EH (cell line): ENCODE measurements at places on chromosomes 5 and 9.

DNA sequence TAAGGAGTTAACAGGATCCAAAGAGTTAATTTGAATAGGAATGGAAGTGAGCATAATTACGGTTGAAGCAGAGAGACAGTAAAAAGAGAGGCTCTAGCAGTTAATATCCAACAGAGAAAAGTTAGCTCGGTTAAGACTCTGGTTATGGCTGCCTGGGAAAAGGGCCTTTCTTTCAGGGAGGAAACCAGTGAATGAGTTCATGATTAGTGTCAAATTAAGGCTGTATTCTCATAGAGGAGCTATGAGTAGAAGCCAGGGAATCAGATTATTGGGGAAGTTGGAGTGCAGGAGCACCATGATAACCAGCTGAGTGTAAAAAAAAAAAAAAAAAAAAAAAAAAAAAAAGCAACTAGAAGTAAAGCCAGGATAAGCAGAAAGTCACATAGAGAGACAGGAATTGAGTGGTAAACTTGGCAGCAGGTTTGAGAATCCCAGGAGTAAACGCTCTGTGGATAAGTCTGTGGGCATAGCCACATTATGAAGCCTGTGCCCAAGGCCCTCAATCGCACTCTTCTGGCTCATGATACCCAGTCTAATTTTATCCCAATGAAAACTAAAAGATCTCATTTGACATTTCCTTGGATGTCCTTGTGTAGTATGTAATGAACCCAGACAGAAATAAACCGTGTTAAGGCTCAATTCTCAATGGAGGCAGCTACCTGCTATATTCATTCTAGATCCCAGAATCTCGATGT lies 372.6 kb upstream of the MPDZ start:
- DNase-seq, result no peak

DNA sequence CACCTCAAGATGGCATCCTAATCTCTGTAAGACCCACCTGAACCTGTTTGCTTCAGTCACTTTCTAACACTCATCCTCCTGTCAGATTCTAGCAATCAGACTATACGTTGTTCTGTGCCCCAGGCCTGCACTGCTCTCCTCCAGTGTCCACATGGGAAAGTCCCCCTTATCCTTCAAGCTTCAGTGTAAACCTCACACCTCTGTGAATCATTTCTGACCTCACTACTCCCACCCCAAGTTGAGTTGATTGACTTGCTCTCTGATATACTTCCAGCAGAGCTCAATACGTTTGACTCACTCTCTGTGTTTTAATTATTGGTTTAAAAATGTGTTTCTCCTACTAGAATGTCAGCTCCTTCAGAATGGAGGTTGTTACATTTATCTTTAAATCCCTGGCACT lies 240.2 kb downstream of the FBXL17 start:
- DNase-seq, result no peak

DNA sequence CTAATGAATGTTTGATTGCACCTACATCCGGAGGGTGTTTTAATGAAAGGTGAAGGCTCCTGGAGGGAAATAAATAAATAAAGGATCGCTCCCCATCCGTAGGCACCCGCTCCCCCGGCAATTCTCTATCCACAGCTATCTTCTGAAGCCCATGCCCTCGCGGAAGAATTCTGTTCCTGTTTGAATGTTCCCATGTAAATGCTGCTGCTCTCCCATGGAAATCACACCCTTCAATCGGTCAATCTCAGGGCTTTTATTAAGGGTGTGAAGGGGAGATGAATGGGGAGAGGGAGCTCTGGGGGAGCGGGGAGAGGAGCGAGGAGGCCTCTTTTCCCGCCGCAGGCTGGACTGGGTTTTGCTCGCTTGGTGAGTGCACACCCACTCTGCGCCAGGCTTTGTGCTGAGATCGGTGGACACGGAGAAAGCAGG lies 21.1 kb upstream of the ARAP3 start:
- no peak for DNase-seq

DNA sequence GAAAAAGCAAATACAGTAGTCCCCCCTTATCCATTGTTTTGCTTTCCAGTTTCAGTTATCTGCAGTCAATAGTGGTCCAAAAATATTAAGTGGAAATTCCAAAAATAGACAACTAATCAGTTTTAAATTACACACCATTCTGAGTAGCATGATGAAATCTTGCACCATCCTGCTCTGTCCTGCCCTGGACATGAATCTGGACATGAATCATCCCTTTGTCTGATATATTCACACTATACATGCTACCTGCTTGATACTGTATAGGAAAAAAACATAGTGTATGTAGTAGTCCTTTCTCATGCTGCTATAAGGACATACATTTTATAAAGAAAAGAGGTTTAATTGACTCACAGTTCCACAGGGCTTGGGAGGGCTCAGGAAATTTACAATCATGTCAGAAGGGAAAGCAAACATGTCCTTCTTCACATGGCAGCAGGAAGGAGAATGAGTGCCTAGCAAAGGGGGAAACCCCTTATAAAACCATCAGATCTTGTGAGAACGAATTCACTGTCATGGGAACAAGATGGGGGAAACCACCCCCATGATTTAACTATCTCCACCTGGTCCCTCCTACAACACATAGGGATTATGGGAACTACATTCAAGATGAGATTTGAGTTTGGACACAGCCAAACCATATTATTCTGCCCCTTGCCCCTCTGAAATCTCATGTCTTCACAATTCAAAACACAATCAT lies 153.9 kb downstream of the ARRDC3 start:
- DNase-seq, result peak; percentile 32

GRCh38 chr9:81855538-81855937 lies 72.7 kb upstream of the SPATA31D4 start:
- DNase-seq, result peak; percentile 82

- DNase-seq, result no peak
Observed at GRCh38 chr5:22591461-22591860, 261.7 kb downstream of the CDH12 start.

GRCh38 chr9:116661037-116661954 lies 25.8 kb upstream of the TRIM32 start:
- DNase-seq, result peak; percentile 84

DNA sequence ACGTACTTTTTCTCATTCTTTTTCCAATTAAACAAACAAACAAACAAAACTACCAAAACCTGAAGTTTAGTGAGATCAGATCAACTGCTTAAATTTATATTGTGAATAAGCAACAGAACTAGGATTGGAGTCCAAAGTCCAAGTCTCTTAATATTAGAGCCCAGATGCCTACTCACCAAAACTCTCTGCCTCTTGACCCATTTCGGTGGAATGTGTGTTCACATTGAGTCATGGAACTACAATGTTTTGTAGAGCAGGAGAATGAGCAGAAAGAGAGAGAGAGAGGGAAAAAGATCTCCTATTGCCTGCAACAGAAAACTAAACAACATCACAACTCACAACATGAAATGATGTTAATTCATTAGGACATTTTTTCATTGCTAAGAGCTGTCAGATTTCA lies 751.1 kb downstream of the TLR4 start:
- no peak for DNase-seq

DNA sequence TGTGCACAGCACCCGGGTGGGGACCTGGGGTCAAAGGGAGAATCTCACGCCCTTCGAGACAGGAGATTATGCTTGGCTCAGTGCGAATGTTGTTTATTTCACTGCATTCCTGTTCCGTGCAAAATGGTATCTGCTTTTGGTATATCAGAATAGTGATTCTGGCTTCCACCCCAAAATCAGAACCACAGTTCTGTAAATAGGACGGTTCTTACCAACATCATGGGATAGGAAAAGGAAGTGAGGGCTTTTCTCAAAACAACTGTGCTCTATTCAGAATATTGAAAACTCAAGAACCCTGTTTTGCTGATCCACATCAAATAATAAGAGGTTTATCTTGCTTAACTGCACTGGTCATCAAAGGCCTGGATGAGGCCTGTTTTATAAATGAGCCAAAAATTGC lies 51.6 kb upstream of the FBXW11 start:
- no peak for DNase-seq

GRCh38 chr9:7185612-7186011 lies 427.8 kb downstream of the KDM4C start:
- peak; percentile 89 for DNase-seq

- peak; percentile 98 for DNase-seq
Observed at GRCh38 chr5:167642779-167643517, 648.5 kb upstream of the WWC1 start.

- no peak for DNase-seq
Observed at GRCh38 chr9:80498001-80498555, 926.3 kb downstream of the TLE4 start.

- DNase-seq, result peak; percentile 33
Observed at GRCh38 chr5:7869474-7870136, 657 bp downstream of the MTRR start.

GRCh38 chr5:95746722-95747679 lies 15.9 kb downstream of the RHOBTB3 start:
- DNase-seq, result no peak

GRCh38 chr9:89634995-89635742 lies 30.4 kb downstream of the GADD45G start:
- peak; percentile 23 for DNase-seq

GRCh38 chr5:44189255-44189654 lies 200.0 kb downstream of the FGF10 start:
- no peak for DNase-seq

GRCh38 chr9:116377179-116377798 lies 223.7 kb downstream of the PAPPA start:
- DNase-seq, result peak; percentile 74

DNA sequence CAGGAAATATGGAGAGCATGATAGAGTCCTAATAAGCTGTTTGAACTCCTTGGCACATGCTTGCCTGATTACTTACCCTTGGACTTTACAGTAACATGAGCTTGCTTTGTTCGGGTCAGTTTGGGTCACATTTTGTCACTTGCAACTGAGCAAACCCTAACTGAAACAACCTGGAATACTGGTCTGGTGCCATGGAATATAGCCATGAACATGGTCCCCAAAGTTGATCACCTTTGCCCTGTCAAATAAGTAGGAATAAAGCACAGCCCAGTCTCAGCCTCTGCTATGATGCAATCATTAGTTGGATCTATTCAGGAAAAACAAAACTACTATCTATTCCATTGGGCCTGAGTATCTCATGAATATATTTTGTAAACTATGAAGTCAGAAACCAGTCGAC lies 18.2 kb downstream of the CDO1 start:
- no peak for DNase-seq

GRCh38 chr5:174284873-174285272 lies 239.4 kb downstream of the NSG2 start:
- DNase-seq, result no peak

DNA sequence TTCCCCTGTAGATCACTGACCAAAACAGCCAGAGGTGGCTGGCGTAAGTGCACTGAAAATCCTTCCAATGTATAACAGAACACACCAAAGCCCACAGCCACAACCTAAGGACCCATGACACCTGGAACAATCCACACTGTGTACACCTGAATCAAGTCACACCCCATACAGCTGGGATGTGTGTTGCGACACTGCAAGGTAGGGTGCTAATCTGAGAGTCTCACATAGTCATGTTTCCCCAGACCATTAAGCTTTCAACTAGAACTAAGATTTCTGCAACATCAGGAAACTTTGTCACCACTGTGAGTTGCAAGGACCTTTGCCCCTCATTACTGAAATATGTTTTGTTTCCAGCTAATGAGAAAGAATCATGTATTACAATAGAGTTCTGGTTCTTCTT lies 59.4 kb downstream of the MED27 start:
- no peak for DNase-seq

DNA sequence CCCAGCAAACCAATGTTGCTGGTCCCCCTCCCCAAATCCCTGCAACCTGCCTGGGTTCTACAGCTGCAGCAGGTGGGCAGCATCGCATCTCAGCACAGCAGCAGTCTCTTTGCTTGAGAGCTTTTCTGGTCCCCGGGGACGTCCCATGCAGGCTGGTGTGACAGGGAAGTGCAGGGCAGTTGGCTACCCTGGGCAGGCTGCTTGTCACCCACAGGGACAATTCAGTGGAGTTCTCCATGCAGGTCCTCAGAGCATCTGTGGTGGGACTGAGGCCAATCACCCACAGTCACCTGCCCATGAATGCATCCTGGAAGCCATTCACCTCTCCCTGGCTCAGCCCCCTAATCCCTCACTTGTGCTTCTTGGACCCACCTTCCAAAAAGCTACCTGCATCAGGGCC lies 43.9 kb upstream of the SEMA4D start:
- no peak for DNase-seq

- DNase-seq, result no peak
Observed at GRCh38 chr9:133463864-133464615, 4.3 kb downstream of the CACFD1 start.

GRCh38 chr9:35618854-35619799 lies 914 bp upstream of the CD72 start:
- no peak for DNase-seq

GRCh38 chr5:9852671-9853070 lies 222.5 kb upstream of the TAS2R1 start:
- DNase-seq, result peak; percentile 68

DNA sequence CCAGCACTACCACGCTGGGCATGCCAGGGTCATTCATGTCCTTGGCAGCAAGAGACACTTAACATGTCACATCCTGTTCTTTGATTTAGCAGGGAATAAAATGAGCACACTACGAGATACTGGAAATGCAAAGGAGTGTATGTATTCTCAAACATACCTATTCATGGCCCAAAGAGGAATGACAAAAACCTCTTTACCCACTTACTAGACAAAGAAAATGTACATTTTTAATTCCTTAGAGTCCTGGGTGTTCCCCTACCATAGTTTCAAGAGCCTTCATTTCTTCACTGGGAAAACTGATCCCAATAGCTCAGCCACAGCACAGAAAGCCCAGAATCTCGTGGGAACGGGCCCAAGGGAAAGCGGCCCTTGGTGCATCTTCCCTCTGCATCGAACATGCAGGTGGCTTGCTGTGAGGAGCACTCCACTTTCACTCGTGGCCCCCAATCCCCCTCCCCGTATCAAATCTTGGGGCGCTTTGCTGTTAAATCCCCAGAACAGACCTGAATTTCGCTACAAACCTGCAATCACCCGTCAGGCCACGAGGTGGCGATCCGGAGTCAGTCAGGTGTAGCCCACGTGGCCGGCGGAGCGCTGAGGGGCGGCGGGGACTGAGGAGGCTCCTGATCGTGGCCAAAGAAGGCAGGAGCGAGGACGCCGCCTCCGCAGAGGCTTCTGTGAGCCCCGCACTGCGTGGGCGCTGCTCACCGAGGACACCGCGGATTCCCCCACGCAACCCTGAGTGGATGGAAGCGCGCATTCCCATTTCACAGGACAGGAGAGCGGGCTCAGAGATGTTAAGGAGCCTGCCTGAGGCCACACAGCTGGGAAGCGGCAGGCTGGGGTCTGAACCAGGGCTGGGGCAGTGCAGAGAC lies 91.4 kb downstream of the LMX1B start:
- peak; percentile 64 for DNase-seq

- DNase-seq, result no peak
Observed at GRCh38 chr5:13975246-13975645, 30.8 kb upstream of the DNAH5 start.
